NCI-H1417 treated with DMSO at 0.1 percent for 48 hours (cell line): ENCODE measurements at places on chromosomes 5 and 9.
A peak's percentile ranks its signal among the peaks of the same experiment; 100 is the strongest.

DNA sequence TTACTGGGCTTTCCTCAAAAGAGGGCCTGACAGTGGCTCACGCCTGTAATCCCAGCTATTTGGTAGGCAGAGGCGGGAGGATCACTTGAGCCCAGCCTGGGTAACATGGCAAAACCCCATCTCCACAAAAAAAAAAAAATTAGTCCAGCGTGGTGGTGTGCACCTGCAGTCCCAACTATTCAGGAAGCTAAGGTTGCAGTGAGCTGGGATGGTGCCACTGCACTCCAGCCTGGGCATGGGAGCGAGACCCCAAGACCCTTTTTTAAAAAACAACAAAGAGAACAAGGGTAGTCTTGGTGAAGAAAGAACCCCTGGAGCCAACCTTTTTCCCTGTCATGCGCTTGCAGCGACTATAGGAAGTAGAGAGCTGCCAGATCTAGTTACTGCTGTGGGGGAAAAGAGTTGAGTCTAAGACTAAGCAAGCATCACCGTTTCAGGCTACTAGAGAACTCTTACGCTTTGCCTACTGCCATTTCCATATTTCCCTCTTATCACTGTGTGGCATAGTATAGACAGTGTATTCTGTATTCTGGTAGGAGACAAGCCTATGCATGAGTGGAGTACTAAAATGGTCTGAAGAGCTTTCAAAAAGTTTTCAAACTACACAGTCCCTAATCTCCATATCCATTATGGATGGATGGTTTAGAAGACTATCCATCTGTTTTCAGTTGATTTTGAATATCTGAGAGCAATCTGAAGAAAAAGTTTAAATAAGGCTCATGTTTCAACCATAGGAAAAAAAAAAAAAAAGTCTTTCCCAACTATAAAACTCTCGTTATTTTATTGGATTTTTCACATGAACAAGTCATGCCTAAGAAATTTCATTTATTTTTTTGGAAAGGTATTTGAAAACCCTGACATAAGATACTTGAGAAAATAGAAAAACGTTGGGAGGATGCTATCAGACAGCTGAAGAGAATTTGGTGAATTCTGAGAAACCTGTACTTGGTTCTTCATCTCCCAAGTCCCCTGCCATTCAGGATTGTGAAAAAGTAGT, 2.6 kb downstream of the C9orf40 start:
- no peak for DNase-seq

DNA sequence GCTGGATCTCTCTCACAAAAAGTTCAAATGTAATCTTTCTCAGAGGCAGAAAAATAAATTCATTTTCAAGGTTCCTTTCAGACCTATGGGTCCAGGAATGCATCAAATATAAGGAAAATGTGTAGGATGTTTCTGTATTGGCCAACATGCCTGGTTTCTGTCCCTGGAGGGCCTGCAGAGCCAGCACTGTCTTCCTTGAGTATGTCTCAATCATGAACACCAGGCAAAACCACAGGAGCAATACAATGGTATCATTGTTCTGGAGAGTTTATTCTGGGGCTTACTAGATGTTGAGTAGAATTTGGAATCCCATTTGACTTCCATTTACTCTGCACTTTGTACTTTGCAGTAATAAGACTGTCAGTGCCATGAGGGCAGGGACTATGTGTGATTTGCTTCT, 23.5 kb downstream of the INSYN2B start:
- DNase-seq, result no peak

GRCh38 chr9:106500171-106500570, 362.8 kb upstream of the ZNF462 start:
- DNase-seq, result no peak

- no peak for DNase-seq
Measured at GRCh38 chr9:120369608-120370220, 210.3 kb downstream of the CDK5RAP2 start.

GRCh38 chr9:78972303-78972999, 599.3 kb upstream of the TLE4 start:
- peak; percentile 100 for DNase-seq
